ENCODE measurements at places on chromosomes 6 and 20.
A peak's percentile ranks its signal among the peaks of the same experiment; 100 is the strongest.

- no peak for DNase-seq
Measured at GRCh38 chr6:117188627-117189201, 76.6 kb upstream of the VGLL2 start.

DNA sequence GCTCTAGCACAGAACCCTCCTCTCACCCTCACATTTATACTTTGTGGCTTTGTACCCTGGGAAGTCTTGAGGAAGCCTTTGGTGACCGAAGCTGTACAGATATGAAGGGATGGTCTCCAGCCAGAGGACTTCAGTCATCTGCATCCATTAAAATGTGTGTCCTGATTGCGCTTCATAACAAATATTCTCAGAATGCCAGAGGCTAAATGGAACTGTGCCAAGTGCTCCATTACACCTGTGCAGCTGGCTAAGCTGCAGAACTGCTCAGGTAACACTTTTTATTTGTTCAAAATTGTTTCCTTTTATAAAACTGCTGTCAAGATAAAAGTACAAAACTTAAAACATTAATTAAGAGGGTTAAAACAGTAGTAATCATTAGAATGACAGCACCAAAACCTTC is 22.3 kb downstream of the TPBG start:
- no peak for DNase-seq

DNA sequence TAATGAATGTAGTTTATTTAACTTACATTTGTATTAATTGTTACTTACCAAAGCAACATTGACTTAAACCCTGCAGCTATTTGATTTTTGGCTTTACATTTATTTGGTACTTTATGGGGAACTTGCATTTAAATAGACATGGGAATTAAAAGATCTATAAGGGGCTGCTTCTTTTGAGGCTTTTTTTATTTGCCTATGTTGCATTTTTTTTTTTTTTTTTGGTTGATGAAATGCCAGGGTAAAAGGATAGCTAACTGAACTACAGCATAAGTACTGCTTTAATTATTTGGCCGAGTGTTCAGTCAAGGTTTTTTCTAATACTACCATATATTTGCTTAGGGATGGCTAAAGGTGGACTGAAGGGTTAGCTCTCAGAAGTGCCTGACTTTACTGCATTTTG is 62.5 kb upstream of the CDH4 start:
- DNase-seq, result no peak

DNA sequence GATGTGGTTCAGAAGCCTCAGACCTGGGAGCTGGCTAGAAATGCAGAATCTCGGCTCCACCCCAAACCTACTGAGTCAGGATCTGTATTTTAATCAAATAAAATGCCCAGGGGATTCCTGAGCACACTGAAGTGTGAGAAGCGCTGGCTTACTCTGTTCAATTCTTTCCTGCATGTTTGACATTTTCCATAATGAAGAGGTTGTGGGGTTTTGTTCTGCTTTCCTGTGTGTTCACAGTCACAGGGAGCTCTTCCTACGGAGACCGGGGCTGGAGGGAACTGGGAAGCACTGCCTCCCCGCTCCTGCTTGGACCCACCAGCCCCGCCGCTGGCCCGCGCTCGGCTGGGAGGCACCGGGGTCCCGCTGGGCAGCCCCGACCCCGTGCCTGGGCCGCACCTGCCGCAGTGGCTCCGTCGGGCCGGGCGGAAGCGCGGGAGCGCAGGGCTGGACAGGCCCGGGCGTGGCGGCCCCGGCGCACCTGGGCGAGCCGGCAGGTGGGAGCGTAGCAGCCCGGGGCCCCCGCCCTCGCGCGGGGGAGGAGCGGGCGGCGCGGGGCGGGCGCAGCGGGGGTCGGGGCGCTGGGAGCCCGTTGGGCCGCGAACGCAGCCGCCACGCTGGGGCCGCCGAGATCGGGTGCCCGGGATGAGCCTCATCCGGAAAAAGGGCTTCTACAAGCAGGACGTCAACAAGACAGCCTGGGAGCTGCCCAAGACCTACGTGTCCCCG is at the start of gene MAPK13:
Gene MAPK13 (plus strand): TSS at position 573 of the 726 bp plus-strand sequence. CDS start 70 bp downstream, at position 643.
- peak; percentile 75 for DNase-seq

DNA sequence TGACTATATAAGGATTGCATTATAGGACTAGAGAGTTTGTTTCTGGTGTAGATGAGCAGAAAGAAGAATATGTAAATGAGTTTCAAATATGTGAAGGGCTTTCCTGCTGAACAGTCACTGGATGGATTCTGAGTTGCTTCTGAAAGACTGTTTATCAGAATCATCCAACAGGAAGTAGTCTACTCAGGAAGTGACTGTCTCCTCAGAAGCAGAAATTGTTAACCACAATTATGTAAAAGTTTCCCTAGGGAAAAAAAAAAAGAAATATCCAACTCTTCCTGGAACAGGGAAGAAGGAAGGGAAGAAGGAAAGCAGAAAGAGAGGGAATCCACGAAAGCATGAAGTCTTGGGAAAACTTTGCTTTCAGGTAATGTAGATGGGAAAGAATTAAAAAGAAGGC is 138.9 kb downstream of the TENT5A start:
- no peak for DNase-seq
